Ureter (tissue), 1 donor: ENCODE measurements at places on chromosomes 11 and 22. TPM values are rescaled to one million over a fixed set of nuclear protein-coding genes. Genes with fewer than 3 reads are reported as not detected.

DNA sequence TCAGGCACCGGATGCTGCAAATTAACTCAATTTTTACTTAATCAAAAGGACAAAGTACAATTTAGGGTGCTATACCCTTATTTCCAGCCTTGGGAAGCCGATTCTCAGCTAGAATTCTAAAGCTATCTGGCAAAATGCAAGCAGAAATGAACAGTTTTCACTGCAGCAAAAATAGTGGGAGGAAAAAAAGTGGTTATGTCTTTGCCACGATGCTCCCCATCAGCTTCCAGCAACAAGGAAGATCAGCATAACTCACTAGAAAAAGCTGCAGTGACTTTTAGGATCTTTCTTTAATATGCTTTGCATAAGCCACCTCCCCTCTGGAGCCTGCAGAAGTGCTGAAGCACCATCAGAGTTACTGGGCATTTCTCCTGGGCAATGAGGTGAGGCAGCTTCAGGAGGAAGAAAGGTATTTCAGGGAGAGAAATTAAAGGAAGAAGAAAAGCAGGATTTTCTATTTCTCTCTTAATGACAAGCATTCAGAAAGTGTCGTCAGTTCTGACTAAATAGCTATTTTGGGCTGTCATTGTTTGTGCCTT, 702.9 kb downstream of the DLG2 start:
- no peak for DNase-seq

DNA sequence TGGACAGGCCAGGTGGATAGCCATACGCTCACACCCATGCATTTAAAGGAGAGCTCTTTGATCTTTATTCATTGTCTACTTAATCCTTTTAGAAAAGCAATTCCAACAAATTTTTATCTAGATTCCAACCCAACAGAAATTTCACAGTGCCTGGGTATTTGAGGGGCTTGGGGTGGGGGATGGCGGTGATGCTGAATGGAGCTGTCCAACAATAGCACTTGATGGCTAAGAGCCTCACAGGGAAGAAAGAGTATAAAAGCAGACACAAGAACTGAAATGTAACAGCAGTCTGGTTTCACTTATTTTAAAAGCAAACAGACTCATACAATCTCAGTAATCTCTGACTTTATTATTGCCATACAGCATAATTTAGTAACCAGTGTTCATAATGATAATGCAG, 101.8 kb upstream of the SORL1-AS1 start:
- DNase-seq = no peak

DNA sequence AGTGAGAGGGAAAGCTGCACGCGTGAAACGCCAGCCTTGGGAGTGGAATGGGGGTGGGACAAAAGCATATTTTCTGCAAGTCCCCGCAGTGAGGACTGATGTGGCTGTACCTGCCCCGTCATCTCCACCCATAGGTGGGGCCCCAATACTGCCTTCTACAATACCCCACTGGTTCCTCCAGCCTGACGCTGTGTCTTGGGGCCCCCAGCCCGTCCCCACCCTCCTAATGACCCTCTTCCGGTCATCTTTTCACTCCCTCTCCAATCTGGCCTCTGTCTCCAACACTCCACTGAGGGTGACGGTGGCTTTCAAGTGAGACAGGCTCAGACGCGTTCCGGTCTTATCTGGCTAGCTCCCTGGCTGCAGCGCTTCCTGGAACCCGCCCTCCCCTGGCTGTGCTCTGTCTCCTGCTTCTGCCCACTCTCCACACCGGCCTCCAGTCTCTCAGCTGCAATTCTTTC, 104.2 kb downstream of the MICAL3 start:
- peak; percentile 83 for DNase-seq

DNA sequence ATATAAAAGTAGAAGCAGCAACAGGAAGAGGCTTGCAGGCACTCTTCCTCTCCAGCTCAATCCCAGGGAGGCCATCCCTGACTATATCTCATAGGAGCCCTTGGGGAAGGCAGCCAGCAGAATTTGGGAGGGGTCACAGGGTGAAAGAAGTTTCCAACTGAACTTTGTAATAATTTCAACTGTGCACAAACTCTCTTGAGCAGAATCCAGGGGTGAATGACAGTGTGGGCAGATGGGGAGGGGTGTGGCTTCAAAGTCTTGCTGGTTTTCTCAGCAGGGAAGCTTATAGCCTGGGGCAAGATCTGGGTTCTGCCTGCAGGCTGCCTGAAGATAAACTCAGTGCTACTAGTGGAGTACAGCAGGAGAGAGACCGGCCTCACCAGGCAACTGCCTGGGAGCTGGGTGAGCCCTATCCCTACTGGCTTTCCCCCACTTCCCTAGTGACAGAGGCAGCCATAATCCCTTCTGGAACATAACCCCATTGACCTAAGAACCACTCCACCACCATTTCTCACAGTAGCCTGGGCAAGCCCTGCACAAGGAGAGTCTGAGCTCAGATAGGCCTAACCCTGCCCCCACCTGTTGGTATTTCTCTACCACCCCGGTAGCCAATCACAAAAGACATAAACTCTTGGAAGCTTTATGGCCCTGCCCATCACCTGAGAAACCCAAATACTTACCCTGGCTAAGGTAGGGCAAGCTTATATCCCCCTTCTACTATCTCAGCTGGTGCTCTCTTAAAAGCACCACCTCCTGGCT, 17.8 kb upstream of the TTC12 start:
- DNase-seq = no peak

GRCh38 chr11:8354622-8355415, 91.1 kb upstream of the LMO1 start:
- DNase-seq = no peak

- DNase-seq = no peak
These were observed 188.2 kb upstream of the TBCEL start for GRCh38 chr11:120835601-120836228.

GRCh38 chr22:25942115-25942855, 200.3 kb downstream of the MYO18B start:
- no peak for DNase-seq

- DNase-seq = no peak
These were observed 84.4 kb downstream of the CSTPP1 start for GRCh38 chr11:47020793-47021526.

GRCh38 chr22:21942407-21943343, 10.0 kb downstream of the PPM1F start:
- DNase-seq = peak; percentile 66

GRCh38 chr11:15179167-15179566, 64.4 kb downstream of the INSC start:
- DNase-seq = no peak

- DNase-seq = peak; percentile 27
These were observed 94.7 kb upstream of the PARVA start for GRCh38 chr11:12282676-12283075.

GRCh38 chr11:10108915-10109680, 184.9 kb downstream of the SBF2 start:
- DNase-seq = no peak

- no peak for DNase-seq
These were observed 1.8 kb downstream of the MS4A4A start for GRCh38 chr11:60282286-60282685.

DNA sequence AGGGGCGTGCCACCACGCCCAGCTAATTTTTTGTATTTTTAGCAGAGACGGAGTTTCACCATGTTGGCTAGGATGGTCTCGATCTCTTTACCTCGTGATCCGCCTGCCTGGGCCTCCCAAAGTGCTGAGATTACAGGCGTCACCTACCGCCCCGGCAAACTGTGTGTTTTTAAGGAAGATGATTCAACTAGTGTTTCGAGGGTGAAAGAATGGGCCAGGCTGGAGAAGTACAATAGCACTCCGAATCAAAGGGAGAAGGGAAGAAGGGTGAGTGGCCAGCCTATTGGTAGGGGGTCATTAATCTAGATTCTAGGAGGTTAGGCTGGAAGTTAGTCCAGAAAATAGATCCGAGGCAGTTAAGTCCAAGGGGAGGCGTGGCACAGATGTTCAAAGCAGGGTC, 2.9 kb upstream of the CECR2 start:
- DNase-seq = no peak

- DNase-seq = no peak
These were observed at the start of gene OR52E1 for GRCh38 chr11:5069272-5069671. Gene OR52E1, plus strand, starts transcription at chr11:5069572.

DNA sequence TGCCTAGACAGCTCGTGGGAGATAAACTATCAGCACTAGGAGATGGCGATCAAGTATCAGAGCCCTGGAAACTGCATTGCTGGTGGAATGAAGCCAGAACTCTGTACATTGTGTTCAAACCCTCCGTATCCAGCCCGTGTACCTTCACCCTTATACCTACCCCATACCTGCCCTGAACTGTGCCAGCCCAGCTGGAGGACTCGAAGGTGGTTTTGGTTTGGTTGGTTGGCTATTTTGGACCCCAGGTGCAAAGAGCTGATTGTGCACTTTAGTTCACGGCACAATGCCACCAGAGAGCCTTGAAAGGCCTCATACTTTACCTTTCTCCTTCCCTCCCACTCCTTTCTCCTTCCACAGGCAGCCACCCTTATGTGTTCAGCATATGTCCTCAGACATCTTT, 16.0 kb downstream of the FAM83F start:
- DNase-seq = no peak

DNA sequence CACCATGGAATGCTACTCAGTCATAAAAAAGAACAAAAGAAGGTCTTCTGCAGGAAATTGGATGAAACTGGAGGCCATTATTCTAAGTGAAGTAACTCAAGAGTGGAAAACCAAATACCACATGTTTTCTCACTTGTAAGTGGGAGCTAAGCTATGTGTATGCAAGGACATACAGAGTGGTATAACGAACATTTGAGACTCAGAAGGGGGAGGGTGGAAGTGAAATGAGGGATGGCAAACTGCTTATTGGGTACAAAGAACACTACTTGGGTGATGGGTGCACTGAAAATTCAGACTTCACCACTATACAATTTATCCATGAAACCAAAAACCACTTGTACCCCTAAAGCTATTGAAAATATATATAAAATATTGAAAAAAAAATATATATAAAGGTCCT, 13.4 kb upstream of the CAT start:
- no peak for DNase-seq

- no peak for DNase-seq
These were observed 96.2 kb upstream of the NTM start for GRCh38 chr11:131274233-131274632.

DNA sequence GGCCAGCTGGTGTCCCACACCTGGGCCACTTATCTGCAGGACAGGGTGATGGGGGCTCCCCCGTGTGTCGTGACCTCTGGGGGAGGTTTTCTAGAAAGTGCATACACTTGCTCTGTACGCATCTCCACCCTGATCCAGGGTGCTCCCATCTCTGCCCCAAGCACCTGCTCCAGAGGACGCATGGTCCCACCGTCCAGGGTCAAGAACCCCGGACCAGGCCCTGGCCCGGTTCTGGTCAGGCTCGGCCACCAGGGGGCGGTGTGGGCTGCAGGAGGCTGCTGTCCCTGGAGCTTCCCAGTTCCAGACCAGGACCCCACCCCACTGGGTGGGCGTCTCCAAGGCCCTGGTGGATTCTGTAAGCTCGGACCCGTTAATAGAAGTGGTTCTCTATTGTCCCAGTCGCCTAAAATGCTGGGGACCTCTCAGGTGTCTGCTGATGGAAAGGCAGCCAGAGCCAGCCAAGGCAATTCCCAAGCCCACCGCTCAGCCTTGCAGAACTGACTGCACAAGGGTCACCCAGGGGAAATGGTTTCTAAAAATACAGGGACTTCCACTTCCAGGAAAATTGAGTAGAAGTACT, 34.7 kb upstream of the SEPTIN5 start:
- DNase-seq = no peak

GRCh38 chr11:5746614-5747013, 7.4 kb upstream of the OR52N4 start:
- DNase-seq = no peak

DNA sequence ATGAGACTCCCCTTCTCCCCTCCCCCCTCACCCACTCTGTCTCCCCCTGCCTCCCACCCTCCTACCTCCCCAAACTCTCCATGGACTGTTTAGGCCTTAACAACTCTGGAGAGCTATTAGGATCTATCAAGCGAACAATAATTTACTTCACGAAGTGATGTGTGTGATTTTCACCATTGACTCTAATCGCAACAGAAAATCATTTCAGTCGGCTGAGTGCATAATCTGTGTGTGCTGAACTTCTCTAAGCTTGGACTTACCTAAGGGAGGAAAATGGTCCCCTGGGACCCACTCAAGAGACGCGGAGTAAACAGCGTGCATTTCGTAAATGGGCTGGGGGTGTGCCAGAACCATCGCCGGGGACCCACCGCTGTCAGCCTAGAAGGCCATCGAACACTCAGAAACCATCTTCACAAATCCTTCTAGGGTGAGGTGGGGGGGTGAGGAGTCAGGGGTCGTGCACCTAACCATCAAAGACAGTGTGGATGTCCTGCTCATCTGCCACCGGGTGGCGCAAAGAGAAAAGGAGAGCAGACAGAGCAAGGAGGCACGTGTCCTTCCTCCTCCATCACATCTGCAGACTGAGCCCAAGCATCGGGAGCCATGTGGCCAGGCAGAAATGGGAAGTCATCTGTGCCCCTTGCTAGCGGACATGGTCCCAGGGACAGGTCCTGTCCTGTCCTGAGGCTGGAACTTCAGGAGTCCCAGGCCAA, 62.1 kb upstream of the NUP50 start:
- DNase-seq = peak; percentile 58

DNA sequence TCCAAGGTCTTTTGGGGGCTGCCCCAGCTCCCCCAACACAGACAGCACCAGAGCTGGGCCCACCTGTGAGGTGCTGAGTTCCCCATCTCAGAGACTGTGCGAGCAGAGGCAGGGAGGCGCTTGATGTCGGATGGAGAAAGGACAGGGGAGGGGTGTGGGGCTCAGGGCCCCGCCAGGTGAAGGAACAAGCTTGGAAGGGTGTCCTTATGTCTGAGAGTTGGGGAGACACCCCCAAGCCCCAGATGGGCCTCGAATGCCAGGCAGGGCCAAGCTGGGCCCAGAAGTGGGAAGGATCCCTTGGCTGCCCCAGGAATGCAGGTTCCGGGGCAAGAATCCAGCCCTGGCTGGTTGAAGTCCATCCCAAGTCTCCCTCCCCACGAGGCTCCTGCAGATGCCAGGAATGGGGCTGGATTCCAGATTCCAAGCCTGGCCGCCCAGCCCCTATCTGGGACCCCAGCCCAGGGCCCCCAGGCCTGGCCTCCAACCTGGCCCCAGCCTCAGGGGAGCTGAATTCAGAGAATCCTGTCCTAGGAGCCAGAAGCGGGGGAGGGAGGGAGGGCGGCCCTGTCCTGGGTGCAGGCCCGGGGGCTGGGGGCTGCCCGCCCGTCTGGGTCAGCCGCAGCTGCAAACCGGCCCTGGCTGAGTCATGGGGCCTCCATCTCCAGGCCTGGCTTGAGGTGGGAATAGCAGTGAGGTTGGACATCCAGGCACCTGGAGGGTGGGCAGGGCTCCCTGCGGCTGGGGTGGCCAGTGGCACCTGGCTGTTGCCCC, 50.9 kb downstream of the CDKN1C start:
- no peak for DNase-seq

GRCh38 chr11:33819278-33820035, 45.1 kb upstream of the FBXO3 start:
- no peak for DNase-seq

PRRG4 gene
- total RNA-seq = 8.6 TPM

PRR33 gene
- not detected for total RNA-seq

ANO3 gene
- total RNA-seq = 0.55 TPM

C11orf52 gene
- total RNA-seq = 8.5 TPM

SLCO2B1 gene
- total RNA-seq = 48.4 TPM

ATF4 gene
- total RNA-seq = 381 TPM

NFAM1 gene
- total RNA-seq = 1.3 TPM

MPPED2 gene
- 77.2 TPM for total RNA-seq

APOA1 gene
- total RNA-seq = not detected

TRIM21 gene
- 23.0 TPM for total RNA-seq

BAIAP2L2 gene
- 1.4 TPM for total RNA-seq

LRRC4C gene
- total RNA-seq = 3.6 TPM

FDXACB1 gene
- 3.8 TPM for total RNA-seq

OR6A2 gene
- 0.68 TPM for total RNA-seq

FOLR2 gene
- 4.5 TPM for total RNA-seq

ADM gene
- 21.9 TPM for total RNA-seq

PKDREJ gene
- total RNA-seq = 0.13 TPM

APOA5 gene
- total RNA-seq = not detected

GAL3ST1 gene
- 0.73 TPM for total RNA-seq

OR2AG1 gene
- total RNA-seq = not detected
